ENCODE measurements at places on chromosomes 16 and 17.

DNA sequence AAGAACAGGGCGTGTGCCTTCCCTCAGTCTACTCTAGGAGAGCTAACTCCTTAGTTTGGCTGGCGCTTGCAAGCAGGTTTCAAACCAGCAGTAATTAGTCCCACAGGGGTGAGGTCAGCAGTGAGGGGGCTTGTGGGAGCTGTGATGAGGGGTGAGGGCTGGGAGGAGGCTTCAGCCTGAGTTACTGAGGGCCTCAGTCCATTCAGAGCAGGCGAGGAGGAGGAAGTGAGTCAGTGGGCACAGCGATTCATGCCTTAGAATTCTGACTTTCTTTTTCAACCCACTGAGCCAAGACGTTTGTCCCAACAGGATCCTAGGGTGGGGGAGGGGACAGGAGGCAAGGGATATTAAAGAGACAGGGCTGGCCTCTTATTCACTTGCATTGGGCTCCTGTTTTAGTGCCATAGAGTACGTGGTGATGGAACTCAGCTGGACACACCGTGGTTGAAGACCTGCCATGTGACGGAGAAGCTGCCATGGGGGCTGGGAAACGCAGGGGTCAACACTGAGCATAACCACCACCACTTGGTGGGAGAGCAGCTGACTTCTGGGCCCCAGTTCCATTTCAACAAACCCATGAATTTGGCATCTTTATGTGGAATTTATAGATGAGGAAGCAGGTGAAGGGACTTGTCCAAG lies 8.3 kb upstream of the ITGA3 start:
- DNase-seq = no peak

GRCh38 chr17:600576-601243 lies 113.9 kb downstream of the VPS53 start:
- no peak for DNase-seq

DNA sequence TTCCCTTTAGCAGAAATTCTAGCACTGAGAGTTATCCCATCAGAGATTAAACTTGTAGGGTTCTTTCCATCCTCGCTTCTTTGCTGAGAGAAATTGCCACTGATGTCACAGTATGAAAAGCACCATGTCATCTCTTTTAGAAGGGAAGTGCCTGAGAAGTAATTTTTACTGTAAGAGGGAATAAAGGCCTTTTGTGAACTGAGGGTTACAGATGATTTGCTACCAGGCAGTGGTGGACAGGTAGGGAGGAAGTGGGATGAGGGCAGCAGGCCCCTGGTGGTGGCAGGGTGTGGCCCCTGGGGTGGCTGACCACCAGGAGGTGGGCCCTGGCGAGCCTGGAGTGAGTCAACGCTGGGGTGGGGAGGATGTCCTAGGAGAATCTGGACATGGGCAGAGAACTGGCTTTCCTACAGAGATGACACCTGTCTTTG lies 6.4 kb upstream of the MILR1 start:
- no peak for DNase-seq

GRCh38 chr16:78425281-78425680 lies 325.8 kb downstream of the WWOX start:
- no peak for DNase-seq

- DNase-seq = no peak
These were observed 3.0 kb upstream of the BAHCC1 start for GRCh38 chr17:81391936-81392908.

DNA sequence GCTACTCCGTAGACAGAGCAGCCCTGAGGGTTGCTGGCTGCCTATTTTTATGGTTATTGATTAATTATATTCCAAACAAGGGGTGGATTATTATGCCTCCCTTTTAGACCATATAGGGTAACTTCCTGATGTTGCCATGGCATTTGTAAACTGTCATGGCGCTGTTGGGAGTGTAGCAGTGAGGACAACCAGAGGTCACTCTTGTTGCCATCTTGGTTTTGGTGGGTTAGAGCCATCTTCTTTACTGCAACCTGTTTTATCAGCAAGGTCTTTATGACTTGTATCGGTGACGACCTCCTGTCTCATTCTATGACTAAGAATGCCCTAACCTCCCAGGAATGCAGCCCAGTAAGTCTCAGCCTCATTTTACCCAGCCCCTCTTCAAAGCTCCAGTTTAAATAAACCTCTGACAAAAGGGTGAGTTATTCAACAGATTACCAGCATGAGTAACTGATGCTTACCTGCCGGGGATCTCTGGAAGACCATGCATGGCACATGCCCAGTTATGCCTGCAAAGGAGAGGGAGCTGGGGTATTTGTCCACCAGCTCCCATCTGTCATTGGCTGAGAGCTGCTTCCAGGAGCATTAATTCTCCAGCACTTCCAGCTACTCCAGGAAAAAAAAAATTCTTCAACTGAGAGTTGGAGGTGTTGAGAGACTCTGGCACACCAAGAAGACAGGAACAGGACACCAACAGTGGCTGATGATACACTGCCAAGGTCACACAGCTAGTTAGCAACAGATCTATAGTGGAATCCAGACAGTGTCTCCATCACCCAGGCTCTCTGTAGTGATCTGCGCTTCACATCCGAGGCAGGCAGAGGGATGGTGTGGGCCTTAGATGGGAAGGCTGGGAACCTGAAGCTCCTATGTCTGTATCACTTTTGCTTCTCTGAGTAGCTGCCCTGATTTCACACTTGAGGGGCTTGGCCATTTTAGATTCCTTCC lies 36.6 kb upstream of the IL21R start:
- no peak for DNase-seq

- DNase-seq = no peak
These were observed 3.8 kb downstream of the PRR29 start for GRCh38 chr17:64001763-64002529.

- no peak for DNase-seq
These were observed 95.6 kb upstream of the CDYL2 start for GRCh38 chr16:80899809-80900592.

DNA sequence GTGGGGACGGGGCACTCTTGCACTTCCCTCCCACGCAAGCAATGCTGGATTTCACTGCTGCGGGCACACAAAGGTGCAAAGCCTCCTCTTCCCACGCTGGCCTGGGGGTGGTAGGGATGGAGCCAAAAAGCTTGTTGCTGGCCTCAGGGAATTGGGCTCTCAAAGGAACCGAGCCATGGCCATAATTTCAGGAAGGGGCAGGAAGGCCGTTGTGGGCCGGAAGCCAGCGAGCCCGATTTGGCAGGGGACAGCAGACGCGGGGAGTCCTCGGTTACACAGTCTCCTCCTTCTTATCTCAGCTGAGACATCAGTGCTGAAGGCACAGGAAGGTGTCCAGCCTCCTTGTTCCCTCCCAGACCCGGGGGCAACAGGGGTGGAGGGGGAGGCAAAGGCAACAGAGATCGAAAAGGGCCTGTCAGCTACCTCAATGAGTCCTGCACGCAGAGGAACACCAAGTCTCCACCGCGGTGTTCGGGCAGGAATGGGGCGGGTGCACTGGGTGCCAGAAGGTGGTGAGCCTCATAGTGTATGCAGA lies 59.5 kb downstream of the SLFN11 start:
- peak; percentile 4 for DNase-seq

DNA sequence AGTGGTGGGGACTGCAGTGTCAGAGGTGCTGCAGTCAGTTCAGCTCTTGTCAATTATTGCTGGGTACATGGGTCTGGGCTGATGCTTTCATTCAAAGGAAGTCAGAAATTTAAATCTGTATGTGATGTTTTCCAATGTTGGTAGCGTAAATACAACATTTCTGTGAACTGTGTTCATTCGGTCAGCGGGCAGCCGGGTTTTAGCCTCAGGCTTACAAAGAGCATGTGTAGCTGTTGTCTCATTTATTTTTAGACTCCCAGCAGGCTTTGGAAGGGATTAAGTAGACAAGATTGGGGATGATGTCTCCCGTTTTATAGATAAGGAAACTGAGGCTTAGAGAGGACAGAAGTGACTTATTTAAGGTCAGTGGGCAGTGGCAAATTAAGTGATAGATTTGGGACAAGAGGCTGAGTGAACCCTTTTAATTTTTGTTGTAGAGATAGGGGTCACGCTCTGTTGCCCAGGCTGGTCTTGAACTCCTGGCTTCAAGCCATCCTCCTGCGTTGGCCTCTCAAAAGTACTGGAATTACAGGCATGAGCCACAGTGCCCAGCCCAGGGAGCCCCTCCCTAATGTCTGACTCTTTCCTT lies 8.1 kb downstream of the AQP8 start:
- DNase-seq = no peak

DNA sequence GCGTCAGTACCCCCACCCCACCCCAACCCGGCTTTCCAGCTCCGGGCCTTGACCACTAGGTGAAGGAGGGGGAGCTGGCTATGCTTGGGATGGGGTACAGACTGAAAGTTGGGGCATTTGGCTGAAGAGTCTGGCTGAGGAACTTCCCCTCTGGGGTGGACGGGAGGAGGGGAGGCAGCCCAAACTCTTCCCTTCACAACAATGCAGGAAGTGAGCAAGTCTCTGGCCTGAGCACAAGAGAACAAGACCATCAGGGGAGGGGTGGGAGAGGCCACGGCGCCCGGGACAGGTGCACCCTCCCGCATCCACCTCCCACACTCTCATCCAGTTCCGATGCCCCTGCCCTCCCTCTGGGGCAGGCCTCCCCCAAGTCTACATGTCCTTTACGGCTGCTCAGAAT lies 5.6 kb downstream of the USH1G start:
- no peak for DNase-seq

GRCh38 chr16:6684076-6684673 lies 648.5 kb upstream of the RBFOX1 start:
- DNase-seq = no peak

DNA sequence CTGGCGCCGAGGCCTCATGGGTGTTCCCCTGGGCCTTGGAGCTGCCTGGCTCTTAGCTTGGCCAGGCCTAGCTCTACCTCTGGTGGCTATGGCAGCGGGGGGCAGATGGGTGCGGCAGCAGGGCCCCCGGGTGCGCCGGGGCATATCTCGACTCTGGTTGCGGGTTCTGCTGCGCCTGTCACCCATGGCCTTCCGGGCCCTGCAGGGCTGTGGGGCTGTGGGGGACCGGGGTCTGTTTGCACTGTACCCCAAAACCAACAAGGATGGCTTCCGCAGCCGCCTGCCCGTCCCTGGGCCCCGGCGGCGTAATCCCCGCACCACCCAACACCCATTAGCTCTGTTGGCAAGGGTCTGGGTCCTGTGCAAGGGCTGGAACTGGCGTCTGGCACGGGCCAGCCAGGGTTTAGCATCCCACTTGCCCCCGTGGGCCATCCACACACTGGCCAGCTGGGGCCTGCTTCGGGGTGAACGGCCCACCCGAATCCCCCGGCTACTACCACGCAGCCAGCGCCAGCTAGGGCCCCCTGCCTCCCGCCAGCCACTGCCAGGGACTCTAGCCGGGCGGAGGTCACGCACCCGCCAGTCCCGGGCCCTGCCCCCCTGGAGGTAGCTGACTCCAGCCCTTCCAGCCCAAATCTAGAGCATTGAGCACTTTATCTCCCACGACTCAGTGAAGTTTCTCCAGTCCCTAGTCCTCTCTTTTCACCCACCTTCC lies 7.9 kb downstream of the HIRIP3 start:
- no peak for DNase-seq

GRCh38 chr16:67071476-67072048 lies 38.2 kb upstream of the PHAF1 start:
- no peak for DNase-seq

GRCh38 chr16:4339909-4340308 lies 11.2 kb downstream of the PAM16 start:
- DNase-seq = no peak

DNA sequence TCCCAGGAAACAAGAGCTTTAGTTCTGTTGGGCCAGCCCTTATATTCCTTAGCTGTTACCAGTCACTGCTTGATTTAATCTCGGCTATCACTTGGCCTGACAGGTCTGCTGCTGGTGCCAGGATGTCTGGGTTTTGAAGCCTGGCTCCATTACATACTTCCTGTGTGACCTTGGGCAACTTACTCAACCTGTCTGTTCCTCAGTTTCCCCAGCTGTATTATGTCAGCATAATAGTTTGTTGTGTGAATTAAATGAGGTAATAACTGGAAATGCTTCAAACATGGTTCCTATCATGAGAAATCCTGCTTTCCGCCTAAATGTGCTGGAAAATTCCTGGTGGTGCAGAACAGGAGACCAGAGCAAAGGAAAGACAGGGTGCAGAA lies 50.6 kb upstream of the STH start:
- no peak for DNase-seq

DNA sequence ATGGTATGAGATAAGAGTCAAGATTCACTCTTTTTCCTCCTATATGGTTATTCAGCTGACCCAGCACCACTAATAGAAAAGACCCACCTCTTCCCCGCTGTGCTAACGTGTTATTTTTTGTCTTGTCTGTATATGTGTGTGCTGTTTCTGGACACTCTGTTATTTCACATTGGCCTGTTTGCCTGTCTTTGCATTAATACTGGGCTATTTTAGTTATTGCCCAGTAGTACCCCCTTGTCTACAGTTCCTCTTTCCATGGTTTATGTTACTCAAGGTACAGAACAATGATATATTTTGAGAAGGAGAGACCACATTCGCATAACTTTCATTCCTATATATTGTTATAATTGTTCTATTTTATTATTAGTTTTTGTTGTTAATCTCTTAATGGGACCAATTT lies 74.0 kb upstream of the SIAH1 start:
- DNase-seq = no peak

GRCh38 chr16:17171250-17172143 lies 299.3 kb downstream of the XYLT1 start:
- DNase-seq = no peak

DNA sequence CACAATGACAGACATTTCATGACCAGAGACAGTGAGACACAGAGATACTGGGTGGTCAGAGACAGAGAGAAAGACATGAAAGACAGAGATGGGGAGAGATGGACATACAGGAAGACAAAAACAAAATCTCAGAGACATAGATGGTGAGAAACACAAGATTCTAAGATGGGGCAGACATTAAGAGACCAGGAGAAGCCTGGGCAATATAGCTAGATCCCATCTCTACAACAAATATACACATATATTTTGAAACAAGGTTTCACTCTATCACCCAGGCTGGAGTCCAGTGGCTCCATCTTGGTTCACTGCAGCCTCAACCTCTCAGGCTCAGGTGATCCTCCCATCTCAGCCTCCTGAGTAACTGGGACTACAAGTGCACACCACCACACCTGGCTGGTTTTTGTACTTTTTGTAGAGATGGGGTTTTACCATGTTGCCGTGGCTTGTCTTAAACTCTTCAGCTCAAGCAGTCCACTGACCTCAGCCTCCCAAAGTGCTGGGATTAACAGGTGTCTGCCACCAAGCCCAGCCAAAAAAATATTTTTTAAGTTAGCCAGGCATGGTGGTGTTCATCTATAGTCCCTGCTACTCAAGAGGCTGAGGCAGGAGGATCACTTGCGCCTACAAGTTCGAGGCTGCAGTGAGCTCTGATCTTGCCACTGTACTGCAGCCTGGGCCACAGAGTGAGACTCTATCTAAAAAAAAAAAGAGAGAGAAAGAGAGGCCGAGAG lies 2.1 kb downstream of the SEPTIN1 start:
- no peak for DNase-seq
